ENCODE measurements at places on chromosomes 7 and 10. TPM values are rescaled to one million over a fixed set of nuclear protein-coding genes. Genes with fewer than 3 reads are reported as not detected.
A peak's percentile ranks its signal among the peaks of the same experiment; 100 is the strongest.

- H3K4me3 ChIP-seq: no peak overlapping the region
- H3K27me3 ChIP-seq: no peaks in the 10 kb centered on the region
- H3K4me1 ChIP-seq: peaks cover 27% of the 10 kb centered on the region
- peaks cover 8% of the 10 kb centered on the region for H3K36me3 ChIP-seq
Observed at GRCh38 chr7:75038508-75038907, 35.1 kb downstream of the RCC1L start.

- peaks cover 28% of the 10 kb centered on the region for H3K4me1 ChIP-seq
- H3K27me3 ChIP-seq: peaks cover 20% of the 10 kb centered on the region
- peaks cover 6% of the 10 kb centered on the region for H3K36me3 ChIP-seq
- peak overlapping the region; percentile 97 for H3K27ac ChIP-seq
- peak; percentile 66 for DNase-seq
- H3K4me3 ChIP-seq: peak overlapping the region; percentile 97
Observed at GRCh38 chr10:75403144-75403938, 1.8 kb upstream of the ZNF503 start.

- H3K27ac ChIP-seq: no peak overlapping the region
- DNase-seq: no peak
- H3K4me1 ChIP-seq: peaks cover 4% of the 10 kb centered on the region
- H3K36me3 ChIP-seq: no peaks in the 10 kb centered on the region
- no peaks in the 10 kb centered on the region for H3K27me3 ChIP-seq
Observed at GRCh38 chr10:59098831-59099452, 77.5 kb upstream of the PHYHIPL start.

GRCh38 chr7:111760043-111760442, 197.8 kb upstream of the IMMP2L start:
- H3K4me3 ChIP-seq: no peak overlapping the region
- H3K27ac ChIP-seq: no peak overlapping the region
- H3K36me3 ChIP-seq: peaks cover 11% of the 10 kb centered on the region
- H3K27me3 ChIP-seq: peaks cover 4% of the 10 kb centered on the region
- no peak for DNase-seq
- H3K4me1 ChIP-seq: peaks cover 2% of the 10 kb centered on the region

GRCh38 chr7:85682833-85683620, 496.2 kb upstream of the SEMA3D start:
- H3K4me1 ChIP-seq: no peaks in the 10 kb centered on the region
- DNase-seq: no peak
- H3K36me3 ChIP-seq: no peaks in the 10 kb centered on the region
- no peak overlapping the region for H3K4me3 ChIP-seq
- H3K27me3 ChIP-seq: no peaks in the 10 kb centered on the region

Gene CLEC2L
- total RNA-seq: 0.22 TPM

GRCh38 chr10:118343115-118343514, 991 bp upstream of the FAM204A start:
- DNase-seq: no peak
- peaks cover 4% of the 10 kb centered on the region for H3K27me3 ChIP-seq
- peaks cover 14% of the 10 kb centered on the region for H3K4me1 ChIP-seq

GRCh38 chr10:70932392-70933196, 44.2 kb upstream of the PCBD1 start:
- DNase-seq: no peak
- no peak overlapping the region for H3K27ac ChIP-seq
- H3K4me1 ChIP-seq: no peaks in the 10 kb centered on the region
- peaks cover 41% of the 10 kb centered on the region for H3K27me3 ChIP-seq
- H3K4me3 ChIP-seq: no peak overlapping the region

DNA sequence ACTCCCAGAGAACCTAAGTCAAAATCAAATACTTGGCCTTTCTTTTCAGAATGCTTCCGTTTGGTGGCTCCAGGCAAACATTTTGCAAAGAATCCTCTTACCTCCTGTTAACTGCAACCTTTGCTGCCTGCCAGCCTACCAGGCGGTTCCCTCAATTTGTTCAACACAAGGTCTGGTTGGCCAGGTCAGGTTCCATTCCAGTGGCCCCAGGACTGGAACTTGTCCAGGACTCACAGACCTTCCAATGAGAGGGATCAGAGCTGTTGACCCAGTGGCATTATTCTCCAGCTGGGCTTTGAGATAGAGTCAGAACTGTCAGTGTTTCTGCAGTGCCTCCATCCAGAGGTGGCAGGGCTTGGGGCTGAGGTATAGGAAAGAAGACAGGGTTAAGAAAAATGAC, 137.0 kb downstream of the NEUROD6 start:
- no peaks in the 10 kb centered on the region for H3K4me1 ChIP-seq
- no peaks in the 10 kb centered on the region for H3K27me3 ChIP-seq
- DNase-seq: no peak
- no peaks in the 10 kb centered on the region for H3K36me3 ChIP-seq
- H3K27ac ChIP-seq: no peak overlapping the region

DNA sequence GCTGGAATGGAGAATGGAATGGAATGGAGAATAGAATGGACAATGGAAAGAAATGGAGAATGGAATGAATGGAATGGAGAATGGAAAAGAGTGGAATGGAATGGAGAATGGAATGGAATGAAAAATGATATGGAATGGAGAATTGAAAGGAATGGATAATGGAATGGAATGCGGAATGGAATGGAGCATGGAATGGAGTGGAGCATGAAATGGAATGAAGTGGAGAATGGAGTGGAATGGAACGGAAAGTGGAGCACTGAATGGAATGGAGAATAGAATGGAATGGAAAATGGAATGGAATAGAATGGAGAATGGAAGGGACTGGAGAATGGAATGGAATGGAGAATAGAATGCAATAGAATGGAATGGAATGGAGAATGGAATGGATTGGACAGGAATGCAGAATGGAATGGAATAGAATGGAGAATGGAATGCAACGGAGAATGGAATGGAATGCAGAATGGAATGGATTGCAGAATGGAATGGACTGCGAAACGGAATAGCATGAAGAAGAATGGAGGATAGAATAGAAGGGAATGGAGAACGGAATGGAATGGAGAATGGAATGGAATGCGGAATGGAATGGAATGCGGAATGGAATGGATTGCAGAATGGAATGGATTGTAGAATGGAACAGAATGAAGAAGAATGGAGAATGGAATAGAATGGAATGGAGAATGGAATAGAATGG, 89.4 kb downstream of the NSUN6 start:
- no peak for DNase-seq
- H3K27me3 ChIP-seq: no peaks in the 10 kb centered on the region
- H3K36me3 ChIP-seq: no peaks in the 10 kb centered on the region
- H3K4me3 ChIP-seq: no peak overlapping the region

- no peaks in the 10 kb centered on the region for H3K4me1 ChIP-seq
Observed at GRCh38 chr7:129083525-129083924, 28.6 kb upstream of the TNPO3 start.

Gene IGFBP1
- 0.24 TPM for total RNA-seq

Gene CDK14
- 117 TPM for total RNA-seq

GRCh38 chr7:117005449-117005848, 52.1 kb downstream of the ST7 start:
- DNase-seq: no peak
- no peaks in the 10 kb centered on the region for H3K27me3 ChIP-seq
- H3K4me1 ChIP-seq: peaks cover 13% of the 10 kb centered on the region
- H3K36me3 ChIP-seq: no peaks in the 10 kb centered on the region
- no peak overlapping the region for H3K4me3 ChIP-seq

Gene MMP21
- total RNA-seq: not detected

DNA sequence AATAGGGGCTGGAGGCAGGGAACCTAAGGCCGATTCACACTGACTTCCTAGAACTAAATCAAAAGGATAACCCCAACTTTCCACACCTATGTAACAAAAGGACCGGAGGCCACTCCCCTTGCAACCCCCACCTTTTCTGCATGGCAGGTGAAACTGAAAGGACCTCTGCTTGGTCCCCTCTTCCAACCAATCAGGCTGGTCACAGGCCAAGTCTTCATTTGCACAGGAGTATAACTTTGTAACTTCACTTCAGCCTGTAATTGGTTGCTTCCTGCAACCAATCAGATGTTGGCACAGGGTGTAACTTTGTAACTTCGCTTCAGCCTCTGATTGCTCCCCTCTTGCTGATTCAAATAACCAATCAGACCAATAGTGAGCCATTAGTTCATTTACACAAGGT, 190.0 kb downstream of the FAM107B start:
- no peak for DNase-seq
- H3K4me3 ChIP-seq: no peak overlapping the region
- no peaks in the 10 kb centered on the region for H3K27me3 ChIP-seq
- H3K36me3 ChIP-seq: peaks cover 14% of the 10 kb centered on the region

GRCh38 chr7:25842201-25842733, 309.7 kb upstream of the NFE2L3 start:
- no peak overlapping the region for H3K4me3 ChIP-seq
- H3K36me3 ChIP-seq: no peaks in the 10 kb centered on the region
- peaks cover 22% of the 10 kb centered on the region for H3K4me1 ChIP-seq
- no peak for DNase-seq
- H3K27ac ChIP-seq: no peak overlapping the region

DNA sequence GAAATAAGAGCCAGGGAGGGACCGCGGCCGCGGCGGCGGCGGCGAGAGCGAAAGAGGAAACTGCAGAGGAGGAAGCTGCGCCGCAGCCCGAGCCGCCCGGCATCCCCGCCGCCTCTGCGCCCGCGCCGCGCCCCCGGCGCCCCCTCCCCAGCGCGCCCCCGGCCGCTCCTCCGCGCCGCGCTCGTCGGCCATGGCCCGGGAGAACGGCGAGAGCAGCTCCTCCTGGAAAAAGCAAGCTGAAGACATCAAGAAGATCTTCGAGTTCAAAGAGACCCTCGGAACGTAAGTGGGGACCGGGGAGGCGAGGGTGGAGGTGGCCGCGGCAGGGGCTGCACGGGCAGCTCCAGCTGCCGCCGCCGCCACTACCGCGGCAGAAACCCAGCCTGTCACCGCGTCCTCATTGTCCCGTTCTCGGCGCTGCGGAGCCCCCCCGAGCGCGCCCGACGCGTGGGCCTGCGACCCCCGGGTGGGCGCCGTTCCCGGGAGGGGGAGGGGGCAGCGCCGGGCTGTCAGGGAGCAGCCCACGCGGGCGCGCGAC, 351 bp downstream of the CAMK1D start:
- peaks cover 19% of the 10 kb centered on the region for H3K4me1 ChIP-seq
- H3K36me3 ChIP-seq: no peaks in the 10 kb centered on the region
- H3K27ac ChIP-seq: peak overlapping the region; percentile 89
- DNase-seq: no peak
- H3K27me3 ChIP-seq: peaks cover 59% of the 10 kb centered on the region

Gene PIK3AP1
- total RNA-seq: 40.0 TPM

Gene IFIT1B
- not detected for total RNA-seq

Gene MINDY4
- total RNA-seq: 14.3 TPM

- H3K4me3 ChIP-seq: no peak overlapping the region
- no peaks in the 10 kb centered on the region for H3K36me3 ChIP-seq
- H3K4me1 ChIP-seq: no peaks in the 10 kb centered on the region
- H3K27ac ChIP-seq: no peak overlapping the region
- peaks cover 39% of the 10 kb centered on the region for H3K27me3 ChIP-seq
- DNase-seq: no peak
Observed at GRCh38 chr10:79473496-79474095, 28.2 kb upstream of the ZCCHC24 start.

Gene RBP3
- not detected for total RNA-seq

DNA sequence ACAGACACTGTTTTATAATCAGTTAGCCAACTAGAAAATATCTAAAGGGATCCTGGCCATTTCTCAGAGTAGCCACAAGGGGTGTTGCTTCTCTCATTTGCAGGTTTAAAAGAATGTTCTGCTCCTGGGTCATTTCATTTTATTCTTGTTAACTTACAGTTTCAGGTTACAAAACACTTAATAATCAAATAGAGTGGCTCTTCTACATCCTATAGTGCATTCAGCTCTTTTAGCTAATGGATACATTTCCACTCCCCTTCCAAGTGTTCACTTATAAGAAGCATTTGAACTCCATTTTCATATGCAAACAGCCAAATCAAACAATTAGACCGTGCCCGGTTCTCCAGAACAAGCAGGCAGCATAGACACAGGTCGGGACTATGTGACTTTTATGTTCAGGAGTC, 117.5 kb downstream of the TRIL start:
- no peak for DNase-seq
- H3K4me3 ChIP-seq: no peak overlapping the region
- no peaks in the 10 kb centered on the region for H3K36me3 ChIP-seq
- H3K27me3 ChIP-seq: peaks cover 2% of the 10 kb centered on the region
- H3K4me1 ChIP-seq: peaks cover 33% of the 10 kb centered on the region
- H3K27ac ChIP-seq: no peak overlapping the region

DNA sequence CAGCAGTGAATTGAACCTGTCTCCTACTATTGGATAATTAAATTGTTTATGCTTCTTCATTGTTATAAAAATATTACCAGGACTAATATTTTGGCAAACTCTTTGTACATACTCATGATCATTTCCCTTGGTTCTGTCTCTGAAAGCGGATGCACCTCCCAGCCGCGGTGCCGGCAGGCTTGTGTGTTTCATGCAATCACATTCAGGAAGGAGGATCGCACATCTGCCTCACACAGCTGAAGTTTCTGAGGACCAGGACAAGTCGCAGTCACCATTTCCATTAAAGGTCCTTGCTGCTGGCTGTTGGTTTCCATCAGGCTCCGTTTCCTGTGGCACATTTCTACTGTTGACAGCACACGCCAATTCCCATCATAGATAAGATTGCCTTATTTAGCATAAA, 117.8 kb upstream of the SHH start:
- peaks cover 1% of the 10 kb centered on the region for H3K36me3 ChIP-seq
- no peak overlapping the region for H3K27ac ChIP-seq
- H3K4me3 ChIP-seq: no peak overlapping the region
- no peak for DNase-seq
- H3K4me1 ChIP-seq: peaks cover 4% of the 10 kb centered on the region
- H3K27me3 ChIP-seq: peaks cover 38% of the 10 kb centered on the region

DNA sequence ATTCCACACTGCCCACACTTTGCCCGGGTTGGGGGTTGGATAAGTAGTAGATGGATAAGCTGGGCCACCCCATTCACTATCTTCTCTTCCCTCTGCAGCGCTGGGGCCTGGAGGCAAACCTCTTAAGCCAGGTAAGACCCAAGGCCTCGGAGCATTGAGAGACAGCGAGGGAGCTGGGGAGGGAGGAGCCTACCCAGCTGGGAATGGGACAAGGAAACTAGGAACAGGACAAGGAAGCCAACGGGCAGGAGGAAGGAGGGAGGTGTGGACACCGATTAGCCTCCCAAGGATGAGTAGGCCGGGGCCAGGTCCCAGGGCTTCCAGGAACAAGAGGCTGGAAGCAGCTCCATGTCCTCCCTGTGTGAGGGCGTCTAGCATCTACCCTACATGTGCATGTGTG, 9.6 kb downstream of the ELN start:
- H3K27me3 ChIP-seq: peaks cover 7% of the 10 kb centered on the region
- DNase-seq: no peak
- no peak overlapping the region for H3K27ac ChIP-seq

All from progenitor cell of endocrine pancreas (in vitro differentiated cells).